ENCODE measurements at places on chromosomes 3 and 15.

DNA sequence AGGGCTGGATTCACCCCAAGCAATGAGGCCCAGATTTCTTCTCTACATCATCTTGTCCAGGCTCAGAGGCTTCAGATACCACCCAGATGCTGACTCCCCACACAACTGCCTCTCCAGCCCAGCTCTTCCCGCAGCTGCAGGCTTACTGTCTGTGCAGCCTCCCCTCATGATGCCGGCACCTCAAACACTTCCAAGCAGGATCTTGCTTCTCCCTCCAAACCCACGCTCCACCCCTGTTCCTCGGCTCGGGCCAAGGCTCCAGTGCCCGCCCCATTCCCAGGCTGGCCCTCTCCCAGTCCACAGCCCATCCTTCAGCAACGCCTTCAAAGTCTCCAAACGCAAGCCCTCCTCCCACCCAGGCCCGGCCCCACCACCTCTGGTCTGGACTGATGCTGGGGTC lies 159.2 kb upstream of the LINGO1 start:
- no peak for DNase-seq

DNA sequence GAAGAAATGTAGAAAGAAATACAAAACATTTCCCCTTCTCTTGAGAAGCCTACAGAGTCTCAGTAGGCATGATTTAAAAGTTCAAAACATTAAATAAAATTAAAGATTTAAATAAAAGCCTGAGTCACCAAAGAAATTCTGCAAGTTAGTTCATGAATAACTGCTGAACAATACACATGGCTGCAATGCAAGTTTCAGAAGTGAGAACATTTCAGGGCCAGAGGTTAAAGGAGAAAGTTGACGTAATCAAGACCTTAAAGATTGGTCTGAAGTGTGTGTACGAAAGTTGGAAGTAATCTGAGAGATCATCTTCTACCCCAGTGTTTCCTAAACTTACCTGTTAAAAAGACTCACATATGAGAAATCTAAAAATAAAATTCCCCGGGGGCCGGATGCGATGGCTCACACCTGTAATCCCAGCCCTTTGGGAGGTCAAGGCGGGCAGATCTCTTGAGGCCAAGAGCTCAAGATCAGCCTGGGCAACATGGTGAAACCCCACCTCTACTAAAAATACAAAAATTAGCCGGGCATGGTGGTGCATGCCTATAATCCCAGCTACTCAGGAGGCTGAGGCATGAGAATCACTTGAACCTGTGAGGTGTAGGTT lies 108.7 kb upstream of the PHLDB2 start:
- no peak for DNase-seq

GRCh38 chr3:178086144-178086825 lies 450.0 kb upstream of the KCNMB2 start:
- DNase-seq: no peak

DNA sequence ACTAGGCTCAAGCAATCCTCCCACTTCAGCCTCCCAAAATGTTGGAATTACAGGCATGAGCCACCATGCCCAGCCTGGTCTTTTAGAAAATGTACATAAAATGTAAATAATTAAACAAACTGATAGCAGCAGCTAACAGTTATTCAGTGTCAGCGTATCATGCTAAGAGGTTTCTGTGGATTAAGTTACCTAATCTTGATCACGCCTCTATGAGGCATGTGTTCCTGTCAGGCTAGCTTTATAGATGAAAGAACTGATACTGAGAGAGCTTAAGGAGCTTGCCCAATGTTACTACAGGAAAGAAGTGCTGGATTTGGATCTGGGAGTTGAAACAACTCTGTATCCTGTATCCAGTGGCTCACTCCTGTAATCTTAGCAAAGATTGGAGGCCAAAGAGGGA lies 11.2 kb upstream of the MST1R start:
- DNase-seq: no peak

GRCh38 chr3:189457631-189458412 lies 173.4 kb upstream of the TP63 start:
- no peak for DNase-seq

- peak; percentile 67 for DNase-seq
Observed at GRCh38 chr3:137013951-137014688, 56.3 kb downstream of the IL20RB start.

DNA sequence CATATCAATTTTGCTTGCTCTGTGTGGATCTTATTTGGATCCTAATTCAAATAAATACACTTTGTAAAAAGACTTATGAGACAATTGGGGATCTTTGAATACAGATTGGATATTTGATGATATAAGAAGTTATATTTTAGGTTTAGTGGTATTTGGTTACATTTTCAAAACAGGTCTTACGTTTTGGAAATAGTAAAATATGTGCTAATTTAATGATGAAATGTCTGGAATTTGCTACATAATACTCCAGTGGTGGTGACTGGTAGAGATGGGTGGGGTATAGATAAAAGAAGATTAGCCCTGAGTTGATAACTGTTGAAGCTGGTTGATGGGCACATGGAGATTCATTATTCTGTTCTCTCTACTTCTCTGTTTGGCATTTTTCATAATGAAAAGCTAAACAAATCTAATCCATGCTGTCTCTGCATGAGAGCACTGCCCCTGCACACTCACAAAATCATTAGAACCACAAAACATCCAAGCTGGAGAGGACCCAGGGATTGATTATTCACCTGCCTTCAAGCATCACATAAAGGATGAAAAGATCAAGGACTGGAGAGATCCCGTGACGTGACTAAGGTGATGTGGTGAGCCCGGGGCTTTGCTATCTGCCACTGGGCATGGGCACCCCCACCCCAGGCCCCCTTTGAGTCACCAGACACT lies 58.9 kb downstream of the TLE3 start:
- DNase-seq: no peak

GRCh38 chr15:60392986-60393790 lies 4.6 kb downstream of the ANXA2 start:
- no peak for DNase-seq

DNA sequence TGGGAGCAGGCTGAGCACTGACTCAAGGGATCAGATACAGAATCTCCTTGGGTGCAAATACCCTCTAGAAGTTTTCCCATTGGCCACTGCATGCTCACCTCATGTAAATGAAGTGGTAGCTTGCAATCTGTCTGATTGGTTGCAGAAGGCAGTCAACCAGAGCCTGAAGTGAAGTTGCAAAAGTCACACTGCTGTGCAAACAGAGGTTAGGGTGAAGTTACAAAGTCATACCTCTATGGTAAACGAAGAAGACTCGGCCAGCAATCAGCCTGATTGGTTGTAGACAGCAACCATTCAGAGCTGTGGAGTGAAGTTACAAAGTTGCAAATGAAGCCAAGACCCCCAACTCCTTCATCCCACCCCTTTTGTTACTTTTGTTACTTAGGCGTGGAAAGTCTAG lies 27.1 kb downstream of the STARD9 start:
- no peak for DNase-seq

DNA sequence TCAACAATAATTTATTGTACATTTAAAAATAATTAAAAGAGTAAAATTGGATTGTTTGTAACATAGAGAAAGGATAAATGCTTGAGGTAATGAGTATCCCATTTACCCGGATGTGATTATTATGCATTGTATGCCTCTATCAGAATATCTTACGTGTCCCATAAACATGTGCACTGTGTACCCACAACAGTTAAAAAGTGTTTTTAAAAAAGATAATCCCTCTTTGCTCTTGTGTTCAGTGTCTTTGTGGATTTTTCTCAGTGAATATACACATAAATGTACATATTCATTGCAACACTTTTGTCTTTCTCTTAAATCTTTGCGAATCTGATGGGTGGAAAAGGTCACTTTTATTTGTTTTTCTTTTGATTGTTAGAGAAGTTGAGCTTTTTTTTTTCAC lies 20.4 kb downstream of the YEATS2 start:
- no peak for DNase-seq

DNA sequence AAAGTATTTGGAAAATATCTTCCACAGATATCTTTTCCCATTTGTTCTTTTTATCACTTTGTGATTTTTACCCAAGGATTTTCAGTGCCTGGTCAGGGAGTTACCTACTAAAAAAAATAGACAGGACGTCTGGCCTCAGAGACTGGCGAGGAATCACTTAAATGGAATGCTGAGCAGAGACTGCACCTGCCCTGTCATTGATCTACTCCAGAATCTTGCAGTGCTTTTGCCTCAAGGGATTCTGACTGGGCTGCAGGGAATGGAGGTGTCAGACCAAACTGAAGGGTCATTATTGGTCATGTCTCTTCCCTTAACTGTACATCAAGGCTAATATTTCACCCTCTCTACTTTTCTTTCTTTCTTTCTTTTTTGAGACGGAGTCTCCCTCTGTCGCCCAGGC lies 12.1 kb upstream of the RYR3 start:
- no peak for DNase-seq

DNA sequence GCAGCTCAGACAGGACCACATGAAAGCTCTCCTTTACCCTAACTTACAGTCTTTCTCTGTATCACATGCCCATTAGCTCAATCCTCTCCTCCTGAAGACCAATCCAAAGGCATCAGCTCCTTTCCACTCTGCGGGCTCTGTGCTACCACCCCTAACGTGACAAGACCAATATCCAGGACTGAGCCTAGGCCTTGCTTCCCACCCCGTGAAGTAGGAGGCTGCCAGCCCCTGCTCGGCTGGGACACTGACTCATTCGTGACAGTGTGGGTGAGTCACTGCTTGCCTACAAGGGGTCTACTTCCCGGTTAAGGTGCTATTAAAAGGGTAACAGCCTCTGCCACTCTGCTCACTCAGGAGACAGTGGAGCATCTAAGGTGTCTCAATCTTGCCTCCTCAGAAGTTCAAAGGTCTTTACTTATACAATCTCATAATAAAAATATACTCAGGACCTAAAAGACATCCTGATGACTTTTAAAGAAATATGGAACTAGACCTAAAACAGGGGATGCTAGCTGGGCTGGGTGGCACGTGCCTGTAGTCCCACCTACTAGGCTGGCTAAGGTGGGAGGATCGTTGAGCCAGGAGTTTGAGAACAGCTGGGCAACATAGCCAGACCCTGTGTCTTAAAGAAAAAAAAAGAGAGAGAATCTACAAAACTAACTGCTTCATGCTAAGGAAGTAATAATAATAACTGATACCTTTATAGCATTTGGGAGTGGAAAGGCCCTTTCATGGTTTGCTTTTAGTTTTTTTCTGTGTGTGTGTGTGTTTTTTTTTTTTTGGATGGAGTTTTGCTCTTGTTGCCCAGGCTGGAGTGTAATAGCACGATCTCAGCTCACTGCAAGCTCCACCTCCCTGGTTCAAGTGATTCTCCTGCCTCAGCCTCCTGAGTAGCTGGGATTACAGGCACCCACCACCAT lies 55.0 kb downstream of the TMEM44 start:
- no peak for DNase-seq

DNA sequence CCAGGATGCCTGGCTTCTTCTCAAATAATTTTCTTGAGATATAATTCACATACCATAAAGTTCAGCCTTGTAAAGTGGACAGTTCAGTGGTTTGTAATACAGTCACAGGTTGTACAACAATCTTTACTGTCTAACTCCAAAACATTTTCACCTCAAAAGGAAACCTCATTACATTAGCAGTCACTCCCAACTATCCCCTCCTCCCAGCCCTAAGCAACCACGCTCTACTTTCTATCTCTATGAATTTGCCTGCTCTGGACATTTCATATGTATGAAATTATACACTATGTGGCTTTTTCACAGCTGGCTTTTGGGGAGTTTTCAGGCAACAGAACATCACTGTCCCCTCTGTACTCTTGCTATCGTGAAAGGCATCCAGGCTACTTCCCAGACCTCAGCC lies 17.5 kb downstream of the TGM5 start:
- DNase-seq: no peak

- peak; percentile 20 for DNase-seq
Observed at GRCh38 chr15:98599909-98600691, 48.2 kb upstream of the IGF1R start.

DNA sequence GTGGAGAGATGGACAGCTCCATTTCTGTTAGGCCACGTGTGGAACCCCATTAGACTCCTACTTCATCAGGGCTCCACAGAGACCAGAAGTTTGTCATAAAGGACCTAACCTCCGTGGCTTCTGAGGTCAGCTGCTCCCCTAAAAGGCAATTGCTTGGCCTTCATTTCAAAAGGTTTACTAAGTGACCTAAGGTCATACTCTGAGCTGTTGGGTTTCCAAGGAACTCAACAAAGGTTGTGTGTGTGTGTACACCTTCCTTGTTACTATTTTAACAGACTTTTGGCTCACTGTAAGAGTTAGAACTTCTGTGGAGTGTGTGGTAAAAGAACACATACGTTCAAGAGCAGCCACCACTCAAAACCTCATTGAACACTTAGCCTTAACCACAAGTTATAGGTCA lies 73.9 kb downstream of the SEC22A start:
- DNase-seq: no peak

GRCh38 chr3:180311242-180311641 lies 274.5 kb upstream of the PEX5L start:
- no peak for DNase-seq

DNA sequence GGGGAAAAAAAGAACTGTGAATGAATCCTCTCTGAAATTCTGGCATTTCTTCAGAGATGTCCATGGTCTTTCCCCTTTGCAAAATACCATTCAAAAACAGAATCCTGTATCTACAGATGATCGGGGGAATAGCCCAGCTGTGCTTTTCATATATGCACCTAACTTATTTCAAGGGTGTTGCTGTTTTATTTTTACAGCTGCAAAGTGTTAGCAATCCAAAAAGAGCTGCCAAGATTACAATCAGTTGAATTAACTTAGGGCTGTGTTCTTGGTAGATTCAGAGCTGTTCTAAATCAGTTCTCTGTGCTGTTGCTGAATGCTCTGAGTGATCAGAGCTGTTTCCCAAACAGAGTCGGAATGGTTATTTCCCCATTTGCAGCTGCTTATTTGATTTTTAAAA lies 175.7 kb upstream of the SEMA6D start:
- DNase-seq: no peak

DNA sequence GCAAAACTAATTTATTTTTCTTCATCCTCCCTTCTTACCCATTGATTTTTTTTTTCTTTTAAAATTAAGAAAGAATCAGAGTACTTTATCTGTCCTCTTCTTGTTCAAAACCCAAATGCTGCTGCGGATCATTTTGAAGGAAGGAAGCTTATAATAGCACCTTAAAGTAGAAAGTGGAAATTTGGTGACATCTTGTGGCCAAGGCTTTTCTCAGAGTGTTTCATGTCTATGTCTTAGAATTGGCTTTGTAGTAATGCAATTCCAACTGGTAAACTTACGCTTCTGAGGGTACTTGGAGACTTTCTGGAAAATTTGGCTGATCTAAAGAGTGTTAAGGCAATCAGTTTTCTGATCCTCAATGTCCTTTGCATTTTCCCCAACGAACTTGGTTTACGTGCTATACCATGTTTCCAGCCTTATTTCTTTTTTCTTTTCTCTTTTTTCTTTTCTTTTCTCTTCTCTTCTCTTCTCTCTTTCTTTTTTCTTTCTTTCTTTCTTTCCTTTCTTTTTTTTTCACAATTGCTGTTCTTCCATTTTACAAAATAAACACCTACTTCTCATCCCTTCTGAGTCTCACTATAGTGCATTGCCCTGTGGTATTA lies 30.7 kb downstream of the C3orf38 start:
- no peak for DNase-seq

GRCh38 chr15:41881550-41881919 lies 12.3 kb downstream of the SPTBN5 start:
- no peak for DNase-seq

DNA sequence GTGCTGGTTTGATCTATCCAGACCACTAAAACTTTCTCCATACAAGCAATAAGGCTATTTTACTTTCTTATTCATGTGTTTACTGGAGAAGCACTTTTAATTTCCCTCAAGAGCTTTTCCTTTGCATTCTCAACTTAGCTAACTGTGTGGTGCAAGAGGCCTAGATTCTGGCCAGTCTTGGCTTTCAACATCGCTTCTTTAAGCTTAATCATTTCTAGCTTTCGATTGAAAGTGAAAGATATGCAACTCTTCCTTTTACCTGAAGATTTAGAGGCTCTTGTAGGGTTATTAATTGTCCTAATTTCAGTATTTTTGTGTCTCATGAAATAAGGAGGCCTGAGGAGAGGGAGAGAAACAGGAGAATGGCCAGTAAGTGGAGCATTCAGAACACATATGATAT lies 234.8 kb upstream of the GADL1 start:
- no peak for DNase-seq
